Retinal pigment epithelial cell (primary cell): ENCODE measurements at places on chromosomes 11 and 22.

DNA sequence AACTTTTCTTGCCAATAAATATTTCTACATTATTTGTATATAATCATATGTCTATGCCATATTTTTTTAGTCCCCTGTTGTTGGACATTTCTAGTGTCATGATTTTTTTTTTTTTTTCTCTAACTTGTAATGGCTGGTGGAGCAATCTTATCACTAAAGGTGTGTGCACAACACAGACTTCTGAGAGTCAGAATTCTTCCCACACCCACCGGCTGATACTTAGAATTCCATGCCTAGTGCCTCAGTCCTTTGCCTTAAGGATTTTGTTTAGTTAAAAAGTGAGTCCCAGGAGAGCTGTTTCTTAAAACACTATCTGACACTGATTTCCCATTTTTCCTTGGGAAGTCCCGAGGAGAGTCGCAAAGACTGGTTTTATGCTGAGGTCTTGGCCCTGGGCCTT lies 87.7 kb upstream of the BARX2 start:
- DNase-seq, result no peak

GRCh38 chr11:75565221-75565814 lies 3.3 kb downstream of the SERPINH1 start:
- DNase-seq, result no peak

DNA sequence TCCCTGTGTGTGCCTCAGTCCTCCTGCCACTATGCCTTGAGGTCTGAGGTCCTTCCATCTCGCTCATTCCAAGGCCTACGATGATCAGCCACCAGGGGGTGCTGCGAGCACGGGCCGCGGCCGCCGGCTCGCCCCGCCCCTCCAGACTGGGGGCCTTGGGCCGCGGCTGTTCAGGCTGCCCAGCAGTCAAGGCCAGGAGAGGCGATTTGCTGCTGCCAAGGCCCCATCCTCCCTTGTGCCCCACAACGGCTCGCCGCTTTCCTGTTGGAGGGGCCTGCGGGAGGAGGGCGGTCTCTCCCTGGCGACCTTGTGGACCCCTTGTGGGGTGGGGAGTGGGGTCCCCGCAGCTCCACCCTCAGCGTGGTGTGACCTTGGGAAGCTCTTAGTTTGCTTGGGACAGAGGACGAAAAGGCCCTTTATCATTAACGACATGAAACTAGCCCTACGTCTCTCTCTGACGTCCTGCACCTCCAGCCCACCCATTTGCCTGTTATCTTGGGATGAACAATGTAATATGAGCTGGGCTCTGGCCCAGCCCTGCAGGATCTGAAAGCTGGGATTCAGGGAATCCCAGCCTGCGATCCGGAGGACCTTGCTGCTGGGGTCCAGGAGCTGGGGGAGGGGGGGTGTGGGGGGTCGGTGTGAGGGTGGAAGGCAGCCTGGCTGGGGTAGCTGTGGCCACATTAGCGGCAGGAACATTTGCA lies 5.3 kb upstream of the GALR3 start:
- no peak for DNase-seq

DNA sequence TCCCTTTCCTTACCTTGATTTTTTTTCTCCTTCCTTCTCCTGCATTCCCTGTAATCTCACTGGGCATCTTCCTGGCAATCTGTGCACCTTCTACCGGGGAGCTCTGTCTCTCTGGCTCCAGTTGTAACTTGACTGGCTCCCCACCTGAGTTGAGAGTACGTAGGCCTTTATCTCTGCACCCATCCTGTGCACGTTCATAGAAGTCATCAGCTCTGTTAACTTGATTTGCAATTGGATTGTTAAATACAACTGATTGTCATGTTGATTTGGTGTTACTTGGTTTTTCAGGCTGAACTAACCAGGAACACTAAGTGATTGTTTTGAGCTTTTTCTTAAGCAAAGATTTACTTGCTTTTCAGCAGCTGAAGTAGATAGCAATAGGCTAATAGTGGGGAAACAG lies 11.8 kb downstream of the SWAP70 start:
- no peak for DNase-seq

DNA sequence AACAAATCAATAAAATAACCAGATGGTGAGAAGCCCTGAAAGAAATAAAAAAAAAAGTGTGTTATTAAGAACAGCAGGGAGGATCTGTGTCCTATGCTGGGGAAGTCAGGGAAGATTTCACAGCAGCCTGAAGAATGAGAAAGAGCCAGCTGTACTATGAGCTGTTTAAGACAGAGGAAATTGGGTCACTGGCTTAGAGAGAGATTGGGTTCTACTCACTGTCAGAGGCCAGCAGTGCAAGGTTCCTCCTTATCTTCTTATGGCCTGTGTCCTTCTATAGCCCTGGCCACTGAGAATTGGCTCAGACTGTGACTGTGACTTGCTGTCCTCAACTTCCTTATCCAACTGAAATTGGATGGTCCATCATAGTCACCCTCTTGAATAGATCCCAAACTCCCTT lies 54.8 kb upstream of the FDX1 start:
- DNase-seq, result no peak

DNA sequence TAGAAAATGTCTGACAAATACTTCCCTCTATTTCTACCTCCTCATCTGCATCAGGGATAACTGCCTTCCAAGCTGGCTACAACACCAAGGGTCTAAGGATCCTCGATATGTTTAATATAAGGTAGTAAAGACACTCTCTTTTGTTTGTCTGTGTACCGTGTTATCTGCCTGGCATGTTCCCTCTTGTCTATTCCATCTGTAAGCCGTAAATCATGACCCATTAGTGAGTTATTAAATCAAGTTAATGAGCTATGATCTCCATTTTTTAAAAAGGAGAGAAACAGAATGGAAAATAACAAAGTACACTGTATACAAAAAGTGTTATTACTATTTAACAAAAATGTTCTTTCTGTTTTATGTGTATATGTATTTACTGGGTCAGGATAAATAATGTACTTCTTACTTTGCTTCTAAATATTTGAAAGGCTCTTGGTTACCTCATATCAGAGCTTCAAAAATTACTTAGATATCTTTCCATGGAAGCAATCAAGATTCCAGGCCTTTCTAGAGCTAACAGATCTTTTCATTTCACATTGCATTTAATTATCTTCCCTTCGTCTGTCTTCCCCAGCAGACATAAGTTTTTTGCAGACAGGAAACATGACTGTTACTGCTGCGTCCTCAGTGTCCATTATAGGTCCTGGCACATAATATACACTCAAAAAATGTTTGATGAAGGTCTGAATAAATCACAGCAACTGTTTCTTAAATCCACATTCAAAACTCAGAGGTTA lies 342.6 kb upstream of the CCDC90B start:
- no peak for DNase-seq

GRCh38 chr11:37500425-37500824 lies 902.4 kb upstream of the RAG2 start:
- DNase-seq, result no peak

DNA sequence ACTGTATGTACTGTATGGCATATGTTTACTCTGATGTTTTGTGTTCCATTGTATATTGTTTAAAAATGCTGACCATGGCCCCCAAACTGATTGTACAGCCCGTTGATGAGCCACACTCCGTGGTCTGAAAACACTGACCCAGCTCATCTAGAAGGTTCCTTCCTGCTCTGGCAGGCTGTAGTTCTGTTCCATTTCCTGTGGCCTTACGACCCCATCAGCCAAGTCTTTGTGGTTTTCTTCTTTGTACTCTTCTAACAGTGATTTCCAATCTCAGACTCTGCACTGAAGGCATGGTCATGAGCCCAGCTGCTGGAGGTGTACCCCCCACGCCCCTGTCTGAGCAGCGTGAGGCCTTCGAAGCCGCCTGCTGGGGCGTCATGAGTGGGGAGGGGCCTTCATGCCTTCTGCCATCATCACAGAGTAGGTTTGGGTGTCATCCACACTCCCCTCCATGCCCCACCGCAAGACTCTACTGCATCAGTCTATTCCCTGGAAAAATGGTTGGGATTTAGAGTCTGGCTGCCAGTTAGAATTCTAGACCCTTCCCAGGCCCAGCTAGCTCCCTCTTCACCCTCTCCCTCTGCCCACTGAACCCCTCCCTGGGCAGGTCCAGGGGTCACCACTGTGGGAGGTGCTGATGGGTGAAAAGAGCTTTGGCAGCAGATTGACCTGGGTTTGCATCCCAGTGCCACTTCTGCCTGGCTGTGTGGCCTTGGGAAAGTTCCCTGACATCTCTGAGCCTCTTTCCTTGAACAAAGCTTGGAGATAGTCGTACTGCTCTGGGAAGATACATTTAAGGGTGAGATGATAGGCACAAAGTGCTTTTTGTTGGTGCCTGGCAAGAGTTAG lies 11.3 kb upstream of the C11orf96 start:
- DNase-seq, result no peak

DNA sequence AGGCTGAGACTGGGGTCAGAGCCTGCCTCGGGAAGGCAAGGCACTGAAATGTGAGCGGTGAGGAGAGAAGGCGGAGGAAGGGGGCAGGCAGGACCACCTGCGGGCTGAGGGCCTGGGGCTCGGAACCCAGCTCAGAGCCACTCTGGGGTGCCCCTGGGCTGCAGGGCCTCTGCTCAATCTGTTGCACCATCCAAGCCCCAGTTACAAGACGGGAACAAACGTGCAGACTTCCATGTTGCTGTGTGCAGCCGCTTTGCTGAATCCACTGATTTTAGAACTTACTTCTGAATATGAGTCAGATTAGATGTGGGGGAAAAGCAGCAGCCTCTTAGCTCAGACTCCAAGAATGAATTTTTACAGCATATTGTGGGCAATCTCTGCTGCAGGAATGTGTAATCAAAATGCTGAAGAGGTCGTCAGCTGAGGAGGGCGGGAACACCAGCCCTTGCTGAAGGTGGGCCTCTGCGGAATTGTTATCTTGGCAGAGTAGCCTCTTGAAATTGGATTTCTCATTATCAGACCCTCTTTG lies 21.6 kb downstream of the PARVG start:
- peak; percentile 43 for DNase-seq

DNA sequence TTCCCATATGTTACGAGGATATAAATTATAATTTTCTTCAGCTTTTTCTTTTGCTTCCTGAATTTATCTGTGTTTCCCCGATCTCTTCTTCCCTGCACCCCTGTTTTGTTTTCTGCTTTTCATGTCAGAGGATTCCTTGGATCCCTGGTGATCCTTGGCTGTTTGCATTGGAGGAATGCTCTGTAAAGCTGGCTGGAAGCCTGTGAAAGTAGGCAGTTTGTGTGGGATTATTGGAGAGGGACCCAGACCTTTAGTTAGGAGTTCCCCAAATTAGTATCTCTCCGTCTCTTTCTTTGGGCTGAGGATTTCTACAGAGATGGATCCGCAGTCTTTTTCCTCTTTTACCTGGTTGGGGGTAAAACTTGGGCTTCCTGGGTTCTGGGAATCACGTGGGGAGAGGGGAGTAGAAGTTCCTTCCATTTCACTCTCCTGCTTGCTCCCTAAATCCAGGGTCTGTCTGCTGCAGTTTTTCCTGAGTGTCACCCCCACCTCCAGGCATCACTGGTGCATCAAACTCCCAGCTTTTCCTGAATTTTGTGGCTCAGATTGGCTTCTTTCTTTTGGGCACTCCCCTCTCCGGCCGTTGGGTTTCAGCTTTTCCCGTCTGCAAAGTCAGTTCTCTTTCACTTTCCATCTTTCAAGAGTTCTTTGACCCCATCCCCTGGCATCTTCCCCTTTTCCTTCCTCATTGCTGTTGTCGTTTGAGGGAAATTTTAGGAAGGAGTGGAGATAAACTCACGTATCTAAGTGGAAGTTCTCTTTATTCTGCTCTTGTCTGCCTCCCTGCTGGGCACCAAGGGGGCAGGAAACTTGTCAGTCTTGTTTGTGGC lies 79.1 kb upstream of the ALX4 start:
- DNase-seq, result no peak

DNA sequence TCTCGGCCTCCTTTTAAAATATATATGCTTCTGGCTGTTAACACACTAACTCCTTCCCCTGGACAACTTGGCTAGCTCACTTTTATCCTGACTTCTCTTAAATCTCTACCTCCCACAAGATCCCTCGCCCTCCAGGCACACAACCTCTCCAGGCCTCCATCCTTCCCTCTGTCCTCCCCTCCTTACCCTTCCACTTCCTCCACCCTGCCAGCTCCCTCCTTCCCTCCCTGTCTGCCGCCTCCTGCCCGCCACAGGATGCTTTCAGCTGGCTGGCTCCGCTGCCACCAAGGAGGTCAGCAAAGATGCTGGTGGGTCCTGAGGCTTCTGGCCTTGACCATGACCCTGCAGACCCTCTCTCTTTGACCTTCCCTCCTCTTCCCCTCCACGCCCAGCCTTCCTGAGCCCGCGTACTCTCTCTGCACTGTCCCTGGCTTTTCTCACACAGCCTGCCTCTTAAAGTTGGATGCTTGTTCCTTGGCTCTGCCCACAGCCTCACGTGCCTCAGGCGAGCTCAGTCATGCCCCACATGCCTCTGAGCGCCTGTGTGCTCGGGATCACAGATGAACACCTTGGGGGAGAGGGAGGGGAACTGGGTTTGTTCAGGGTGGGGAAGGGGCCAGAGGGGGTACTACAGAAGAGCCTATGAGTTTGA lies 6.7 kb downstream of the NFAM1 start:
- no peak for DNase-seq

- no peak for DNase-seq
These were observed 1.3 kb upstream of the SCARF2 start for GRCh38 chr22:20438678-20439492.

DNA sequence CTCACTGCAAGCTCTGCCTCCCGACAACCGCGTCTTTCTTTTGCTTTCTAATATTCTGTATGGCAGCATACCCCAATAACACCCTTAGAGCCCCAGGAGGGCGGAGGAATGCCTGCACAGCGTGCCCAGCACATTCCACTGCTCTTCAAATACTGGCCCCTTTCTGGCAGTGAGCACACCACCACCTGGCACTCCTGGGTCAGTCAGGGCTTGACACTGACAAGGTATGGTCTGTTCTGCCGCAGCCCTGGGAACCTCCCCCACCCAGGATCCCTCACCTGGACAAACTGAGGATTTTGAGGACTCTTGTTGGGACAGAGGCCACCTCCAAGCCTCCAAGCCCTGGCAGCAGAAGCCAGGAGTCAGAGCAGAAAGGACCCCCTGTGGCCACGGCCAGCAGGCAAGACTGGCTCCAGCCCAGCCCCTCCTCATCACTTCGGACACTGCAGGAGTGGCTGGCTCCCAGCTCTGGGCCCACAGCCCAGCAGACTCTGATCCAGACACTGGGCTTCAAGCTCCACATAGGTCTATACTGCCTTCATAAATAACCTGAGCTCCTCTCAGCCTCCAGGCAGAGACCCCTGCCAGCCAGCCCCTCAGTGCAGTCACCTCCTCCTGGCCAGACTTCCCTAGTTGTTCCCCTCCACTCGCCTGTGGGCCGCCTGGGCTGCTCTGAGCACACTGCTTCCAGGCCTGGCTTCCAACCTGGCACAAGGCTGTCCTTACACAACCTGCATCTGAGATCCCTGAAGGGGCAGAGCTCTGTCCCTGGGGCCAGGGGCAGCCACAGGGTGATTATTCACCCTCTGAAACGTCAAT lies 14.5 kb downstream of the CARS1 start:
- DNase-seq, result no peak

GRCh38 chr11:77472991-77473800 lies 698 bp downstream of the PAK1 start:
- no peak for DNase-seq

- DNase-seq, result no peak
These were observed 9.3 kb upstream of the WBP2NL start for GRCh38 chr22:41989246-41989645.

DNA sequence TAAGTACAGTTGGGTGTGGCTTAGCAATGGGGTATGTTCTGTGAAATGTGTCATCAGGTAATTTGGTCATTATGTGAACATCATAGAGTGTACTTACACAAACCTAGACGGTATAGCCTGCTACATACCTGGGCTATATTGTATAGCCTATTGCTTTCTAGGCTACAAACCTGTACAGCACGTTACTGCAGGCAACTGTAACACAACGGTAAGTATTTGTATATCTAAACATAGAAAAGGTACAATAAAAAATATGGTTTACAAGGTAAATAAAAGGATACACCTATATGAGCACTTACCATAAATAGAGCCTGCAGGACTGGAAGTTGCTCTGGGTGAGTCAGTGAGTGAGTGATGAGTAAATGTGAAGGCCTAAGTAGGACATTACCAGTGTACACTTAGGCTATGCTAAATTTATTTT lies 73.1 kb upstream of the GDPD4 start:
- no peak for DNase-seq
